Kidney (tissue), 22 donors: ENCODE measurements at places on chromosomes 6 and 20.

GRCh38 chr20:34249291-34249690 is 8.1 kb downstream of the ASIP start:
- DNase-seq, result no peak

- no peak for DNase-seq
These were observed 7.6 kb upstream of the RNF182 start for GRCh38 chr6:13917141-13917540.

DNA sequence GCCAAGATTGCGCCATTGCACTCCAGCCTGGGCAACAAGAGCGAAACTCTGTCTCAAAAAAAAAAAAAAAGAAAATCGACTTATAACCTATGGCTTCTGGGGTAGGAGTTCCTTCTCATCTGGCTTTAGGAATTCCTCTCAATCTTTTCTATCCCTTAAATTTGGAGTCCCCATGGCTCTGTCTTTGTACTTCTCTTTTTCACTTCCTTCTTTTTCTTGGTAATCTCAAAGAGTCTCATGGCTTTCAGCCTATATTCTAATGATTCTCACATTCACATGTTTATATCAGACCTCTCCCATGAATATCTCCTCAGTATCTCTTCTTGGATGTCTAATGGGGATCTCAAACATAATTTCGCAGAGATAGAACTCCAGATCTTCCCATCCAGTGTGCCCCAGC is 42.8 kb upstream of the RALGAPA2 start:
- no peak for DNase-seq

- no peak for DNase-seq
These were observed 3.4 kb downstream of the PTPRT start for GRCh38 chr20:43186312-43186711.

- DNase-seq, result peak; percentile 81
These were observed at the start of gene LHFPL5 for GRCh38 chr6:35804996-35805736. TSS of gene LHFPL5 (plus strand) at chr6:35805352. CDS start at chr6:35805671, 319 bp downstream.

GRCh38 chr6:165883851-165884640 is 221.0 kb upstream of the PDE10A start:
- no peak for DNase-seq

GRCh38 chr6:116291701-116292396 is 12.1 kb upstream of the TSPYL1 start:
- DNase-seq, result no peak

DNA sequence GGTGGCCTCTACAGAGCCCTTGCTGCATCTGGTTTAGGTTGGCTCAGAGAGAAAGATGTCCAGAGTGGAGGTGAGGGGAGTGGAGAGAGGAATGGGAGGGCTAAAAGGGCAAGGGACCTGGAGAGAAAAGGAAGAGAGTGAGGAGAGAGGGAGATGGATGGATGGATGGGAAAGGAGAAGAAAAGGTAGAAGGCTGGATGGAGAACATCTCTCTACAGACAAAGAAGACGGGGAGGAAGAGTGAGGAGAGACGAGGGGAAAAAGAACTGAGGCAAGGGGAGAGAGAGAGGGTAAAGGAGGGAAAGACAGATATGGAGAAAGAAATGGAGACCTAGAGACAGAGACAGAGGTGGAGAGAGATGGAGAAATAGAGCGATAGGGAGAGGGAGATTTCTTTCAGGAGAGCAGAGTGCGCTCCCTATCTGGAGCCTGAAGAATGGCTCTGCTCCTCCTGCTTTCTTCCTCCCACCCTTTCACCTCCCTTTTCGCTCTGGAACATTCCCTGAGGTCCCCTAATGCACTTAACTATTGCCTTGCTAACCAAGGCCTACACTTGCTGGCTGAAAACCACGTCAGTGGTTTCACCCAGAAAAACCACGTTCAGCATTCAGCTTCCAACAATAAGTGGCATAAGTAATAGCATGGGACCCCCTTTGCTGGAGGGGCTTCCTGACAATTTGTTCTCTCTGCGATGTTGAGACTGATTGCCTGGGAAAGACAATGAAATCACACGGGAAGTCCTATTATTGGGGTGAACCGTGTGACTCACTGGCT is 286.3 kb downstream of the CDH26 start:
- DNase-seq, result no peak

DNA sequence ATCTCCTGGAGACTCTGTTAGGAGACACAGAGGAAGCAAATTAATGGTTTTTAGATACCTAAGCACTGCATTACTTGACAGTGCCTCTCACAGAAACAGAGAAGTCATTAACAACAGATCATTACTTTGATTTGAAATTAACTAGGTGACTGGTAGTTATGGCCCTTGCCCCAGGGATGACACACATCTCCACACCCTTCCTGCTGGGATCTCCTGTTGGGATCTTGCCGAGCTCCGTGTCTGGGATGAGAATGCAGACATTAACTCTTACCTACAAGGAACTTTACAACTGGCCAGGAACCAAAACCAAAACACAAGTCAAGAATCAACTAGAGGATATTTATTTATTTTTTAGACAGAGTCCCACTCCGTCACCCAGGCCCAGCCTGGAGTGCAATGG is 2.2 kb upstream of the PRELID3B start:
- no peak for DNase-seq

DNA sequence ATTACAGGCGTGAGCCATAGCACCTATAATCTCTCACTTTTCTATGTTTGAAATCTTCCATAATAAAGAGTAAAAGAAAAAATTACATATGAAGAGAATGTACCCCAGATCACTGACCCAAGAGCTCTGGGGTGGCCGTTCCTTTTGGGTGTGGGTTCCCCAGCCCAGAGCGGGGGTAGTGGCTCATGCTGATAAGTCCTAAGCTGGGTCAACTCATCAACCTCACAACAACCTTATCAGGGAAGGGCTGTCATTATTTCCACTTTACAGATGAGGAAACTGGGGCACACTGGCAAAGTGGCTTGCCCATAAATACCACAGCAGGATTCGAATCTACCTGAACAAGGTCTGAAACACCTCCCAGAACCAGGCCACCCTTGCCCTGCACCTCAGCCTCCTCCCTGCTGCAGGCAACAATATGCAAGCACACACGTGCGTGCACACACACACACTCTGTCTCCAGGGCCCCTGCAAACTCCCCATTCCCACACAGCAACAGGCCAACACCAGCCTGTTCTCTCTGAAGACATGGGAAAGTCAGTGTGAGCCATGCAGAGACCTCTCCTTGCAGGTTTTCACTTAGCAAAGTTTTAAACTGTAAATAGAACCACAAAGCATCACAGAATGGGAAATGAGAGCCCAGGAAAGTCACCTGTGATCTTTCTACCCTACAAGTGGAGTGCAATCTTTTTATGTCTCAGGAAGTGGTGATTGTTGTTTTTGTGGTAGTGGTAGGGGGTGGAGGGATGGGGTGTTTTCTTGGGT is 27.7 kb downstream of the BFSP1 start:
- DNase-seq, result no peak

- DNase-seq, result no peak
These were observed 7.1 kb upstream of the ABHD16B start for GRCh38 chr20:63854069-63854765.

GRCh38 chr6:34745277-34746103 is 11.8 kb upstream of the SNRPC start:
- no peak for DNase-seq

DNA sequence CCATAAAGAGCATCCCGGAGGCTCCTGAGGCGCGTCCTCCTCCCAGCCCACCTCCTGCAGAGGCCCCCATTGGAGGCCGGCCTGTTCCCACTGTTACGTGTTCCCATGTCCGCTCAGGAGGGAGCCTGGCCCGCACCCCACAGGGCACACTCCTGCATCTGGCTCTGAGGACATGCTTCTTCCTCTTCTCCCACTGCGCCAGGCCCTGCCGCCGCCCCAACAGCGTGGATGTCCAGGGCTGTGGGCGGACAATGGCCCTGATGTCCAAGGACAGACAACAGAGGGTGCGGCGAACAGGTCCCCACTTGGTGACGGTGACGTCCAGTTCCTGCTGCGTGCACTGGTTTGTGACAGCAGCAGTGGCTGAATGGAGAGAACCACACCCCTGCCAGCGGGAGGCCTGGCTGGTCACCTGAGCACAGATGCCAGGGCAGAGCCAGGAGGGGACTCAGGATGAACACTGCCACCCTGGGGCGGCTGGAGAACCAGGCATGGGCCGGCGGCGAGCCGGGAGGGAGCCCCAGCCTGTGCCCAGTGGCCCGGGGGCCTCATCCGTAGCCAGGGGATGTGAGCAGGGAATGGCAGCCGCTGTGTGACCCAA is 26.6 kb downstream of the FRMD1 start:
- DNase-seq, result peak; percentile 67

GRCh38 chr20:6030453-6031080 is 23.3 kb downstream of the LRRN4 start:
- no peak for DNase-seq

DNA sequence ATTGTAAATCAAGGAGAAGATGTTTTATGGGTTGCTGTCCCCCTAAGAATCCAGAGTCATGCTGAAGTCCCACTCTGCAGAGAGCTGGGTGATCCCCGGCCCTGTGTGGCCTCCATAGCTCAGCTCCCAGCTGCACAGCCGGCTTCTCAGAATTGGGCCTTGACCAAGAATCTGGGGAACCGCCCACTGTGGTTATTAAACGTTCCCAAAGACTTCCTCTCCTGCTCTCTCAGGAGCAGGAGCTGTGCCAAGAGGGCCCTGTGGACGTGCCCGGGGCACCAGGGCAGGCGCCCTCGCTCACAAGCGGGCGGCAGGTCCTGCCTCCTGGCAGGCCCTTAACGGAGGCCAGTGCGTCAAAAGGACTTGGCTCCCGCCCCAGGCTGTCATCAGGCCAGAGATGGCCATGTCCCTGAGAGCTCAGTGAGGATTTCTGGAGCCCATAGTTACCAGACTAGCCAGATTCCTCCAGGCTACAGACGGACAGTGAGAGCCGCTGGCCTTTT is 30.4 kb downstream of the ZC3H12D start:
- no peak for DNase-seq

GRCh38 chr6:163098827-163099479 is 315.6 kb upstream of the QKI start:
- DNase-seq, result no peak

- no peak for DNase-seq
These were observed 817.5 kb upstream of the SLC35B3 start for GRCh38 chr6:9252799-9253198.

DNA sequence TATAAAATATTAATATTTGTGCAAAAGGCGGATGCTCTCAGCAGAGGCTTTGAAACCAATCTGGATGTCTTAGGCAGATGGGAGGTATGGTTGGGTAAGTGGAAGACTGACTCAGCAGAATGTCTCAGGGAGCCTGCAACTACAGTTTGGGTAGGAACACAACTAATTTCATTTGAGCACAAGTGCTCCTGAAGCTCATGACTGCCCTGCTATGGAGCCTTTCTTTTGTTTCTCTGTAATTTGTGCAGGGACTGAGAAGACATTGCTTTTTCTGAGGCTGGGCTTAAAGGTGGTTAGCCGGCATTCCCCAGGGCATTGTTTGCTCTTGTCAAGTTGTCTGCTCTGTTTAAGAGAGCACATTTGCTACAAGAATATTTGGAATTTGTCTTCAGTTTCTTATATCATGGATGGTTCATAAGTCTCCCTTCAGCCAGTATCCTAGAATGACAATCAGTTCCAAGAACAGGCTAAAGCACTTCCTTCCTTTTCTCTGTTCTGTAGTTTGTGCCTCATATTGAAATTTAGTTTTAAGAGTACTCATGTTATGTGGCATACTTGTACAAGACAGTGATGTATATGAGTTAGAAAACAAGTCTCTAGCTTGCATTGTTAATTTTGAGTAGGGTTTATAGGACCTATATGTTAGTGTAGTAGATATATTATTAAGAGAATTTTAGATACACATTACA is 208.3 kb downstream of the ZFAND3 start:
- DNase-seq, result no peak
